ENCODE measurements at places on chromosomes 1 and 21. TPM values are rescaled to one million over a fixed set of nuclear protein-coding genes. Genes with fewer than 3 reads are reported as not detected.

KCNJ9 gene
- total RNA-seq = not detected

TOR1AIP1 gene
- total RNA-seq = 21.3 TPM

OR2T12 gene
- not detected for total RNA-seq

KRTAP25-1 gene
- not detected for total RNA-seq

ITLN2 gene
- not detected for total RNA-seq

SPRR3 gene
- not detected for total RNA-seq

Data from liver (tissue), 10 donors.